ENCODE measurements at places on chromosomes 13 and 19.
A peak's percentile ranks its signal among the peaks of the same experiment; 100 is the strongest.

GRCh38 chr13:50448535-50448998, 394.9 kb downstream of the DLEU7 start:
- DNase-seq, result no peak

GRCh38 chr19:39469567-39469966, 11.1 kb upstream of the TIMM50 start:
- DNase-seq, result no peak

DNA sequence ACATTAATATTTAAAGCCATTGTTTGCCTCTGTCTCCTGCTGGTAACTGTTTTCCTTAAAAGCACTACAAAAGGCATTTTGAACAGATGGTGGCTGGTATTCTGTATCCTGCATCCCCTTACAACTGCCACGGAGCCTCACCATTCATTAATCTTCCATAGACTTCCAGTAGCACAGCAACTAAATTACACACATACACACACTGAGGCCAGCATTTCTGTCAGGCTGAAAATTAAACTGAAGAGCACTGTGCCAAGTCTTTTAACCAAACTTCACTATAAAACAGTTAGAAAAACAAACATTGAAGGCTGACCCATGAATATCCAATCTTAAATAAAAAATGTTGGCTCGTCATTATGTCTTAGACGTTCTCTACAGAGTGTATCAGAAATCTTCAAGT, 697.8 kb downstream of the DACH1 start:
- DNase-seq, result no peak

GRCh38 chr13:35599384-35599783, 122.9 kb upstream of the MAB21L1 start:
- DNase-seq, result no peak

- DNase-seq, result no peak
Measured at GRCh38 chr13:31947105-31947504, 84.5 kb upstream of the FRY start.

GRCh38 chr19:10685210-10685609, 16.0 kb upstream of the QTRT1 start:
- peak; percentile 4 for DNase-seq

GRCh38 chr19:55321466-55322137, 3.5 kb downstream of the TMEM150B start:
- no peak for DNase-seq
